ENCODE measurements at places on chromosomes 2 and 18. TPM values are rescaled to one million over a fixed set of nuclear protein-coding genes. Genes with fewer than 3 reads are reported as not detected.

AOX1 gene
- 5.7 TPM for total RNA-seq

CASP10 gene
- 1.4 TPM for total RNA-seq

ARHGAP15 gene
- total RNA-seq, result 5.9 TPM

PLCD4 gene
- total RNA-seq, result 1.1 TPM

CROCC2 gene
- total RNA-seq, result not detected

UGT1A5 gene
- total RNA-seq, result not detected

DNA sequence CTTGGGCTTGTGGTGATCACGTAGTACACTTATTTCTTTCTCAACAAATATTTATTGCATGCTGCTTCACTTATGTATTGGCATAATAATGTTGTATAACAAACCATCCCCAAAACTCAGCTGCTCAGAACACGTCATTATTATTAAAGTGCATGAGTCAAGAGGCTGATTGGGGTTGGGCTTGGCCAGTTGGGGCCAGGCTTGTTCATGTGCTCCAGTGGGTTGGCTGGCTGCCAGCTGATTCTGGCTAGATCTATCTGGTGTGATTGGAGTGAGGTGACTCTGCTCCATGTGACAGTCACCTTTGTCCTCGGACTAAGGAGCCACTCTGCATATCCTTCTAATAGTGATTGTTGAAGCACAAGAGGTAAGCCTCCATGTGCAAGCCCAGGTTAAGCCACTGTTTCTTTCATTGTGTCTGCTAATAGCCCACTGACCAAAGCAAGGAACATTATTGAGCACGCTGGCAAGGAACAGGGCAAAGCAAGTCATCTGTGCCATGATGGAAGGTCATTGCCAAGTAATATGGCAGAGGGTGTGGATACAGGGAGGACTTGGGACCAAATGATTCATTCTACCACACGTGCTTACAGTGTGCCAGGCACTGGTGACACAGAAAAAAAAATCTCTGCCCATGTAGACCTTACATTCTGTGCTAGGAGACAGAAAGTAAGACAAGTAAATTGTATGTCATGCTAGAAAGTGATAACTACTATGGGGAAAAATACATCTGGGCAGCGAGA is 63.3 kb upstream of the TMEM182 start:
- no peaks in the 10 kb centered on the region for H3K27me3 ChIP-seq
- H3K4me3 ChIP-seq, result no peak overlapping the region
- no peaks in the 10 kb centered on the region for H3K4me1 ChIP-seq
- no peak for DNase-seq
- no peak overlapping the region for H3K27ac ChIP-seq

DNA sequence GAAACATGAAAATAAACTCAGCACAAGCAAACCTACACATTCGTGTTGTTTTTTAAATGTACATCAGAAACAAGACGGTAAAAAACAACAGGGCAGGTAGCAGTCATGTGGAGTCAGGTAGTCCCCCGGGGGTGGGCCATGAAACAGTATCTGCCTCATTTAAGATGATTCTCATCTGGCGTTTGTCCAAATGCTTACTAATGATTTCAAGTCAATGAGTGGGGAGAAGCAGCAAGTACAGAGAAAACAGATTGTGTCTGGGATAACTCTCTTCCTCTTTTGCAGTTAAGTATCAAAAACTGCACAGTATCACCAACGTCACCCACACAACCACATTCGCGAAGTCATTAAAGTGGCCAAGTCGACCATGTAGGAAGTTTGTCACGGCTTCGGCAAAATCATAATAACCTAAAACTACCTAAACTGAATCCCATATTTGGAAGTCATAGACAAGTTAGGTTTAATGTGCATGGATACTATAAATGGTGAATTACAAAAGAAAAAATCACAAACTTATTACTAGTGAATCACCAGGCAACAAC is 1.3 kb downstream of the LAPTM4A start:
- no peaks in the 10 kb centered on the region for H3K36me3 ChIP-seq
- H3K4me1 ChIP-seq, result peaks cover 26% of the 10 kb centered on the region
- no peaks in the 10 kb centered on the region for H3K27me3 ChIP-seq
- no peak for DNase-seq
- H3K27ac ChIP-seq, result peak overlapping the region; percentile 85

GRCh38 chr2:187917535-187917934 is 363.3 kb upstream of the TFPI start:
- DNase-seq, result peak; percentile 49
- H3K36me3 ChIP-seq, result no peaks in the 10 kb centered on the region
- no peak overlapping the region for H3K4me3 ChIP-seq
- H3K27me3 ChIP-seq, result no peaks in the 10 kb centered on the region

GRCh38 chr2:16413285-16413684 is 252.3 kb downstream of the CYRIA start:
- no peak for DNase-seq
- no peak overlapping the region for H3K27ac ChIP-seq
- no peak overlapping the region for H3K4me3 ChIP-seq
- H3K36me3 ChIP-seq, result no peaks in the 10 kb centered on the region

- no peak for DNase-seq
- H3K27ac ChIP-seq, result no peak overlapping the region
- H3K4me3 ChIP-seq, result no peak overlapping the region
- no peaks in the 10 kb centered on the region for H3K27me3 ChIP-seq
- H3K36me3 ChIP-seq, result no peaks in the 10 kb centered on the region
These were observed 38.6 kb downstream of the PTPRM start for GRCh38 chr18:7605705-7606104.

DNA sequence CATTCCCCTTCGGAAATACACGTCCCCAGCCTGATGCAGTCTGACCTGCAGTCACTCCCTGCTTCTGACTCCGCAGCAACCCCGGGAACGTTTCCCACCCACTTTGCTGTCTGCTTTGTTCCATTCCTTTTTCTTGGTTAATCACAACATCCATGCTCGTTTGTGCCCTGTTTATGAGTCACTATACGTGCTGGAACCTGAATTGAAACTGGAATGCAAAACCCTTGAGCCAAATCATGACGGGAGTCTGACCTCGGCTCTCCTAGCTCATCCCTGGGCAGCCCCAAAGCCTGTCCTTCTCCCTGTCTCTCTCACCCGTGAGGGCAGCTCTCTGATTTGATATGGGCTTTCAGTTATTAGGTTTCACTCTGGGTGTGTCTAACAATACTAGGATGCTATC is 57.1 kb upstream of the RNF152 start:
- no peak overlapping the region for H3K4me3 ChIP-seq
- H3K4me1 ChIP-seq, result peaks cover 62% of the 10 kb centered on the region
- H3K27me3 ChIP-seq, result no peaks in the 10 kb centered on the region
- H3K27ac ChIP-seq, result no peak overlapping the region

- no peaks in the 10 kb centered on the region for H3K4me1 ChIP-seq
- no peak overlapping the region for H3K27ac ChIP-seq
- DNase-seq, result peak; percentile 90
- H3K36me3 ChIP-seq, result peaks cover 18% of the 10 kb centered on the region
- H3K4me3 ChIP-seq, result no peak overlapping the region
- no peaks in the 10 kb centered on the region for H3K27me3 ChIP-seq
These were observed 12.4 kb downstream of the NIF3L1 start for GRCh38 chr2:200901459-200902072.

DNA sequence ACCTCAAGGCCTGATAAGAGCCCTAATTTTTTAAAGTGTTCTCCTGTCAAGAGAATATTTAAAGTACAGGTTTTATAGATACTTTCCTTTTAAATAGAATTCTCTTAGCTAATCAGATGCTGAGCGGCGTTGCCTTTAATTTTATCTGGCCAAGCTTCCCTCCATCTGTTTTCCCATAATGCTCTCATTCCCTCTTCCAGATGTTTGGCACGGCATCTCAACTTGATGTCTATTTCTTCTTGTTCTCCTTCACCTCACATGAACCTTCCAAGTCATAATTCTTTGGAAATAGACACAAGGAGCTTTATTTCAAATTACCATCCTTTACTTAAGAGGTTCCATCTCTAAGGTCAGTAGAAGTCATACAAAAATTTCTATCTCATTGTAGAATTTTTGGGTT is 76.1 kb upstream of the CPO start:
- no peaks in the 10 kb centered on the region for H3K27me3 ChIP-seq
- no peak for DNase-seq
- H3K4me3 ChIP-seq, result no peak overlapping the region
- H3K4me1 ChIP-seq, result peaks cover 23% of the 10 kb centered on the region

GRCh38 chr2:238511614-238511950 is 84.9 kb downstream of the ASB1 start:
- no peak for DNase-seq
- no peaks in the 10 kb centered on the region for H3K27me3 ChIP-seq
- no peaks in the 10 kb centered on the region for H3K36me3 ChIP-seq
- H3K4me3 ChIP-seq, result no peak overlapping the region

DNA sequence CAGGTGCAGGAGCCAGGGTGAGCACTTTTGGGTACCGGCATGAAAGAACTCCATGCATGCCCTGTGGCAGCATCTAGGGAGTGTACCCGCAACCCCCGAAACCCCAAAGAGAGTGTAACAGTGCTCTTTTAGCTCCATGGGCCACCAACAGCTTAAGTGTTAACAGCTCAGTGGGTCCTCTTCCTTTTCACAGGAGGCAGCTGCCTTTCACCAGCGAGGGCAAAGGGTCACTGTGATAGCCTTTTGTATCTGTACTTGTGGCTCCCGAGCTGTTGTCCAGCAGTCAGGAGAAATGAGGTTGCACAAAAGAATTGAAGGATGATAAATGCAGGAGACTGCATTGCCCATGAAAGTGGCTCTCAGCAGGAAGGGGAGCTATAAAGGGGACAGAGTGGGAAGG is 1166.3 kb upstream of the ACVR2A start:
- H3K4me1 ChIP-seq, result peaks cover 10% of the 10 kb centered on the region
- peak; percentile 59 for DNase-seq
- no peaks in the 10 kb centered on the region for H3K27me3 ChIP-seq

DNA sequence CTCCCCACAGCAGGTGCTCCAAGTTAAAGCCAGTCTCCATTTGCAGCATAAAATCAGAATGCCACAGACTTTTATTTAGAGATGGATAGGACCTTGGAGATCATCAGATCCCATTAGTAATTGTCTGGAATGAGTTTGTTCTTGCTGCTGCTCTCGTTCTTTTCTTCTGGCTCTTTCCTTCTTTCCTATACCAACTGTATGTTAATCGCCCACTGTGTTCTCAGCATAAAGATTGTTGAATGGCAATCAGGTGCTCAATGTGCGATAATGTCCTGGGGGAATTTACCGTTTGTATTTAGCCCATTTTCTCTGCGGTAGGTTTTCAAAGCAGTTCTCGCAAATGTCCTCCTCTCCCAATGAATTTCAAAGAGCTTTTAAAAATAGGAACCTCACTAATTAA is 3.3 kb downstream of the GPR39 start:
- H3K27me3 ChIP-seq, result peaks cover 33% of the 10 kb centered on the region
- no peak for DNase-seq
- no peaks in the 10 kb centered on the region for H3K36me3 ChIP-seq
- H3K27ac ChIP-seq, result no peak overlapping the region

GRCh38 chr2:102483086-102483485 is 10.1 kb downstream of the SLC9A4 start:
- no peaks in the 10 kb centered on the region for H3K4me1 ChIP-seq
- DNase-seq, result no peak
- no peak overlapping the region for H3K4me3 ChIP-seq
- H3K36me3 ChIP-seq, result no peaks in the 10 kb centered on the region
- H3K27ac ChIP-seq, result no peak overlapping the region

DNA sequence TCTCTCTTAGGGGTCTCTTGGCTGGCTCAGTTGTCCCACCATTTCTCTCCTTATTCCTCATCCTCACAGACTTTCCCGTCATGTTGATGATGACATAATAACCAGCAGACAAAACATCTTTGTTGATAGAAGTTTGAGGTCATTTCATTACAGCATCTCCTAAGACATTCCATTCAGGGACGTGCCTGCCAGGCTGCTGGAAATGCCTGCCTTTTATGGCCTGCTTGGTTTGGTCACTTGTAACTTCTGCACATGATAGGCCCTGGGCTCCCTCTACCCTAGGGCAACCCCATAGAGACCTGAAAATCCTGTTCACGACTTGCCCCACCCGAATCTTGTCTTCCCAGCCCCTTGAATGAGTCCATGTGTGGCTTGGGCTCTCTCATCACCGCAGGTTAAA is 81.7 kb downstream of the SDC1 start:
- H3K27ac ChIP-seq, result no peak overlapping the region
- no peak for DNase-seq
- H3K27me3 ChIP-seq, result no peaks in the 10 kb centered on the region
- H3K36me3 ChIP-seq, result no peaks in the 10 kb centered on the region

DNA sequence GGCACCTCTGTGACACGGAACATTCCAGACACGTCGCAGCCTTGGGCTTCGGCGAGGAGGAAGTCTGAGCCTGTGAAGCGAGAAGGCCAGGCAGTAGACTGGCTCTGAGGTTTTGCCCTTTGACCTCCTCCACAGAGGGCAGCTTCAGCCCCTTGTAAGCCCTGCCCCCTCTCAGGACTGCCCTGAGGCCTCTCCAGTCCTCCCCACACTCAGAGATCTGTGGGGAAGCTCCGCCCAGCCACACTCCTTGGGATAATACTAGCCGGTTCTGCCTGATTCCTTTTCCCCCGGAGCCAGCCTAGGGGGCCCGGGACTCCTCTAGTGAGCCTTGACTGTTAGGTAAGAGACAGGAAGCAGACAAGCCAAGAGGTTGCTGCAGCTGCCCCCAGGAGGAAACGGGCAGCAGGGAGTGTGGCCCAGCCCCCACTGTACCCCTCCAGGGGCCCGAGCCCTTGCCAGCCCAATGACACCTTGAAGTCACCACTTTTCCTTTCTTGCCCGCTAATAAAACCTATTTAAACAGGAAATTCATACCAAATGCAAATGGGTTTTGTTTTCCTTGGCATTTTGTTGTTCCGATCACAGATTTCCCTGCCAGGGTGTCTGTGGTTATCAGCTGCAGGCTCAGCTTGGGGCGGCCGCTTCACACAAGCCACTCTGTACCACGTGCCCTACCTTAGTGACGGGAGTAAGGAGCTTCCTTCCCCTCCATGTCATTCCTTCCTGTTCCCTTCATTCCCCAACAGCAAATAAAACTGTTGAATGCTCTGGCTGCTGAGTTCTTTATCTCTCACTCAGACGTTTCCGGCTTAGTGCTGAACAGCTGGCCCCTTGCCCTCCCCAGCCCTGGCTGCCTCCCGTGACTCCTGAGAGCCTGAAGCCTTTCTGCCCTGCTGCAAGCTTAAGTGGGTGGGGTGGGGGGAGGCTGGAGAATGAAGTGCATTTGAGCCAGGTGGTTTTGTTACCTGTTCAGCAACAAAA is 124.7 kb downstream of the CABLES1 start:
- no peaks in the 10 kb centered on the region for H3K36me3 ChIP-seq
- no peak overlapping the region for H3K4me3 ChIP-seq
- peak; percentile 91 for DNase-seq
- H3K4me1 ChIP-seq, result peaks cover 20% of the 10 kb centered on the region

DNA sequence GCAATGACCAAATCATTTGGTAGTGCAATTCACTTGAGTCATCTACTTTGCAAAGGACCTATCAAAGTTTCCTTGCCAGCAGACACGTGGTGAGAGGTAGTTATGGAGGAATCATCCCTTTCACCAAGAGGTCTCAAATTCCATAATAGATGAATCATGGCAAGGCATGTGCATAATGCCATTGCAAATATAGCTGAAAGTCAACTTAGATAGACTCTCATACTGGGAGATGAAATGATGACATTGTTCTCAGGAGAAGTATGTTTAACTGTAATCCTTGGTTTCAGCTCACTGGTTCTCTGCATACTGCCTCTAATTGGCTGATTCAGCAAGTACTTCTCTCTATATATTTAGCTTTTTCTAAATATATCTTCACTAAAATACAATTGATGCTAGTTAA is 57.2 kb downstream of the CALCRL start:
- no peak for DNase-seq
- no peaks in the 10 kb centered on the region for H3K27me3 ChIP-seq
- no peaks in the 10 kb centered on the region for H3K36me3 ChIP-seq
- no peaks in the 10 kb centered on the region for H3K4me1 ChIP-seq
- no peak overlapping the region for H3K27ac ChIP-seq
- H3K4me3 ChIP-seq, result no peak overlapping the region

- H3K27me3 ChIP-seq, result peaks cover 5% of the 10 kb centered on the region
- H3K27ac ChIP-seq, result no peak overlapping the region
- H3K36me3 ChIP-seq, result no peaks in the 10 kb centered on the region
- no peak overlapping the region for H3K4me3 ChIP-seq
- H3K4me1 ChIP-seq, result no peaks in the 10 kb centered on the region
These were observed 34.3 kb downstream of the INHBB start for GRCh38 chr2:120379916-120380893.

All from neural progenitor cell (in vitro differentiated cells).